ENCODE measurements at places on chromosomes 3 and 15.

- no peak for DNase-seq
These were observed 167.6 kb upstream of the CADPS start for GRCh38 chr3:63042833-63043232.

- DNase-seq = no peak
These were observed 66.8 kb downstream of the HMG20A start for GRCh38 chr15:77487469-77487842.

DNA sequence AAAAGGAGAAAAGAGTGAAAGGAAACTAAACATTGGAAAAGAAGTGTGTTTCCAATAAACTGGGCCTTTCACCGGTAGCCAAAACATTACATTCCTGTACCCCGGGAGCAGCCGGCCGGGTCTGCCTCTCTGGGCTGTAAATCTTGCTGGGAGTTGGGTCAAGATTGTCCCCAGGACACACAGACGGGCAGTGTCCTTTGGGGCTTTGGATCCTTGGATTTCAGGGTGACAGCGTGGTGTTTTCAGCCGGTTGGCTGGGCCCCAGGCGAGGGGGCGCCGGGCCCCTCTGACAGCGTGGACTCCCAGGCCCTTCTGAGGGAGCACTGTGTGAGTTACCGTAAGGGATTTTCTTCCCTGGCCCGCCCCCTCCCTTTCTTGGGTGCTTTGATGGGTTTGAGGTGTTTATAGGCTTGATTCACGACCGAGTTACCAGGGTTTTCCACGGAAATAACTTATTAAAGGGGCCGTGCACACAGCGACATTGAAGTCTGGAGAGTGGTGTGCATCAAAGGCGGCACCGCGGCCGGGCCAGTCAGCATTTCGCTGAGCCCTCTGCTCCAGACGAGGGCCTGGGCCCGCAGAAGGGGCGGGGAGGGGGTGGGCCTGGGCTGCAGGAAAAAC is 27.4 kb downstream of the SMAD6 start:
- no peak for DNase-seq

GRCh38 chr3:61927332-61927731 is 366.0 kb downstream of the PTPRG start:
- DNase-seq = no peak
